ENCODE measurements at places on chromosomes 3 and 15. TPM values are rescaled to one million over a fixed set of nuclear protein-coding genes. Genes with fewer than 3 reads are reported as not detected.

The CADPS gene
- not detected for total RNA-seq

The FYCO1 gene
- 32.6 TPM for total RNA-seq

- DNase-seq, result no peak
These were observed 255.6 kb upstream of the SATB1 start for GRCh38 chr3:18680758-18681157.

- no peak for DNase-seq
These were observed 108.5 kb downstream of the APBA2 start for GRCh38 chr15:28994142-28994830.

The SERINC4 gene
- not detected for total RNA-seq

- DNase-seq, result no peak
These were observed 12.5 kb downstream of the PFKFB4 start for GRCh38 chr3:48544141-48544540.

- no peak for DNase-seq
These were observed 11.5 kb downstream of the MUC4 start for GRCh38 chr3:195800240-195800639.

DNA sequence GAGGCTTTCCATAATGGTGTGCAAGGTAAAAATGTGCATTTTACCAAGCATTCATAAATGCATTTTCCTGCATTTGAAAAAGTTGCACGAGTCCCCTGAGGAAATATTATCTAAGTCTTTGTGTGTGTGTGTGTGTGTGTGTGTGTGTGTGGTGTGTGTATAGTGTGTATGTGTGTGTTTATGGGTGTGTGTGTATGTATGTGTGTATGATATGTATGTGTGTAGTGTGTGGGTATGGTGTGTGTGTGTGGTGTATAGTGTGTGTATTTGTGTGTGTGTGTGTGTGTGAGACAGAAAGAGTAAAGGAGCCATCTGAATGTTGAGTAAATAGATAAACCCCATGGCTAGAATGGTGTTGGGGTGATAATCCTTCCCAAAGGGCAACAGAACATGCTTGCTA is 229.6 kb upstream of the TBC1D5 start:
- DNase-seq, result no peak

DNA sequence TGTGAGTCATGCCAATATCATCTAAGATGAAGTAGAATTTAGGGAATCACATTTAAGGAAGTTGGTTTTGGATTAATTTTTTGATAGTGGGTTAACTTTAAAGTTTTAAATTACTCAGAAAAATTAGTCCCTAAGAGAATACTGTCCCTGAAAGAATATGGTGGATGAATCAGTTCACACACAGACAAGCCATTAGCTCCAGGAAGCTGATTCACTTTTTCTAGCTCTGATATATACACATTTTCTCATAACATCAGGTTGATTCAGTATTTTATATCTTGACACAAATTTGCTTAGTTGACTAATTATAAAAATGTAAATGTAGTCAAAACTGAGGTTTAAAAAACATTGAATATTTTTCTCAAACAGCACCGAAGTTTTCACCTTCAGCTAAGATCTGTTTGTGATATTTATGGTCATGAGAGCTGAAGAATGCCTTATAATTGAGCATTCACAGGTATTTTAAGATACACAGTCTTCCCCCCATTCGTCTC is 55.1 kb downstream of the MYH15 start:
- no peak for DNase-seq

The CHAC1 gene
- 0.70 TPM for total RNA-seq

DNA sequence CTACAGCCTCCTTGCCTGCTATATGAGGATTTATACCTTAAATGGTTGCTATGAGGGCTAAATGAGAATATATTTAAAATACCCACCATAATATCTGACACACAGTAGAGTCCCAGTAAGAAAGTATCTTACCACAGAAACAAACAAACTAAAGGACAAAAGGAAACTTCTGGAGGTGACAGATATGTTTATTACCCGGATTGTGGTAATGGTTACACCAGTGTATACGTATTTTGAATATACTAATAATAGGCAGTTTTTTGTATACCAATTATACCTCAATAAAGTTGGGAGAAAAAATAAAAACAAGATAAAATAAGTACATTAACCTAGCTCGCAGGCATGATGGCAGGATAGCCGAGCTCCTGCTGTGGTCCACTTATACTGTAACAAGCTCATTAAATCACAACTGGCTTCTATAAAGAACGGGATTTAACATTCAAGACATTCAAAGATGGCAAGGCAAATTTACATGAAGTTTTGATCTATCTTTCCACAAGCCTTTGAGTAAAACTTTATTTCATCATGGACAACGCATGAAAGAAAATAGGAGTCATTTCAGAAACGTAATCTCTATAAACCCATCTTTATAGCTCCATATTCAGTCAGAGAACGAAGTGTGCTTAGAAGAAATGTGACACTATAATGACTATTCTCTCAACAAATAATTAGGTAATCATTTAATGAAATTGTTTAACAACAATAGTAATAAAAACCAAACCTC is 1.5 kb downstream of the RPN1 start:
- no peak for DNase-seq

DNA sequence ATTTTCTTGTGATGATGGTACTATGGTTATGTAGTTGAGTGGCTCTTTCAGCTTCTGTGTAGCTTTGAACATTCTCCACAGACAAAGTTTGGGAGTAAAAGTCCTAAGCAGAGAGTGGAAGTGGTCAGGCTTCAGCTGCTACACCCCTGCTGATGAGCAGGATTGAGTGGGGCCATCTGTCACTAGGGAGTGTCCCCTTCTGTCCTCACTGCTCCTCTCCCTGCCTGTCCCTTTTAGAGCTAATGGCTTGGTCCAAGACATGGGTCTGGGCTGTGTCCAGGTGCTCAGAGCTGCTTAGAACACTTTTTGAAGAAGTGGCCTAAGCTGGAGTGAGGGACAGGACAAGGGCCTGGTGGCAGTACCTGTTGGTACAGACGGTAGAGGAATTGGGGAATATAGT is 15.1 kb downstream of the MYZAP start:
- no peak for DNase-seq

The GMNC gene
- total RNA-seq, result not detected

DNA sequence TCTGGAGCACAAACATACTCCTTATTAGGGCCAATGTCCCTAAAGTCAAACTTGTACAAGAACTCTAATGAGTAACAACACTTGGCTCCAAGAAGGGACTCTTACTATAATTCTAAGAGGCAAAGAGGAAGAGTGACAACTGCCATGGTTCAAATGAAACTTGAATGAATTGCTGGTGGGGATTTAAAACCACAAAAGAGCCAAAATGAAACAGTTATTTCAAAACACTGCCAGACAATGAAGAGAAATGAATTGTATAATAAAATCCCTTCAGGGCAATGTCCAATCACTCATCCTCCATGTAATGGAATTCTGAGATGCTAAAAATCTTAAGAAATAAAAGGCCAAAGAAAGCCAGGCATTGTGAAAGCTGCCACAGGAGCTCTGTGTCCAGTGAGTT is 14.2 kb downstream of the THRB start:
- DNase-seq, result no peak

GRCh38 chr3:168511428-168512014 is 415.8 kb upstream of the GOLIM4 start:
- DNase-seq, result no peak

The AQR gene
- 40.4 TPM for total RNA-seq

The ANKUB1 gene
- not detected for total RNA-seq

DNA sequence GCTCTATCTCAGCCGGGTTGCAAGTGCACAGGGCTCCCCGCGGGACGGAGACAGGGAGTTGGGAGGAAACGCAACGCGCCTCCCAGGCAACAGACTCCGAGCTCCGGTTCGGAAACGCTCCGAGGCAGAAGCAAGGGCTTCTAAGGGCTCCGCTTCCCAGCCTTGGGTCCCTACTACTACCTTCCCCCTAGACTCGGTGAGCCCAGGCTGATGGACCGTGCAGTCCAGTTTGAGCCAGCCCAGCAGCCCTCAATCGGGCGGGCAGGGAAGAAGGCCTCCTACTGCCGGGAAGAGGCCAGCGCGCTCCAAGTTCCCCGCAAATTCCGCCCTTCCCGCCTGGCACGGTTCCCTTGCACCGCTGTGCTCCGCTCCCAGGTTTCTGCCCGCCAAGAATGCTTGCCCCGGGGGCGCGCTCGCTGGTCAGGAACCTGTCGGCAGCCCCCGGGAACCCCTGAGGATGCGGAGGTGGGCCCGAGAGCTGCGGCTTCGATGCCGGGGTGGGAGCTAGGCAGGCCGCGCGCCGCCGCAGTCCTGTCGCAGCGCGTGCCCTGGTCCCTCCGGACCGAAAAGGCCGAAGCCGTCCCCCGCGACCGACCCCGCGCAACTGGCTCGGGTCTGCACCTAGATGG is 728 bp downstream of the TRANK1 start:
- peak; percentile 10 for DNase-seq

The CELSR3 gene
- total RNA-seq, result 6.0 TPM

DNA sequence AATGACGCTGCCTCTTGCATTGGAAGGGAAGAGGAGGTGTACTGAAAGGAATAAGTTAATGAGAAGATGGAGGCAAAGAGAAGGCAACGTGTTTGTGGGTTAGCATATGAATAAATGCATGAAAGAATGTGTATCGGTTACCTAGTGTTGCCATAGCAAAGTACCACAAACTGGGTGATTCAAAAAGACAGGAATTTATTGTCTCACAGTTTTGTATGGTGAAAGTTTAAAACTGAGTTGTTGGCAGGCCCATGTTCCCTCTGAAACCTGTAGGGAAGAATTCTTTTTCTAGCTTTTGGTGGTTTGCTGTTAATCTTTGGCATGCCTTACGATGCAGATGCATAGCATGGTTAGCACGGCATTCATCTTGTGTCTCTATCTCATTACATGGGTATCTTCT is 729.9 kb downstream of the MECOM start:
- DNase-seq, result no peak

DNA sequence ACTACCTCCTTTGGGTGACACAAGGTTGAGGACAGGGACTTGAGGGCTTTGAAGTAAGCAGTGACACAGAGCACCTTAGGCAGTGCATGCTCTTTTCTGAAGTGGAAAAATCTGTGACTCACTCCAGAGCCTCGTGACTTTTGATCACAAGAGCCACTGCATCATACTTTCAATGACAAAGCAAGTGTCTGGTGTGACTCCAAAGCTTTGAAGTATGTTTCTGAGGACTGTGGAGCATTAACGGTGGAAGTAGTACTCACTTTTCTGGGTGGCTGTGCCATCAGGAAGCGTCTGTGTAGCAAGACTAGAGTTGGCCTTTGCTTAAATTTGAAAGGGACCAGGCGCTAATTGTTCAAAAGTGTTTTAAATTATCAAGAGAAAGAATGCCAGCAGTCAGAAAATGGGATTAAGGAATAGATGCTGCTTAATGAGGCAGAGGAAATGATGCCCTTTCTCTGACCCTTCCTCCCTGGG is 210.7 kb upstream of the TRIM42 start:
- DNase-seq, result no peak

The ANP32A gene
- 78.7 TPM for total RNA-seq

- DNase-seq, result no peak
These were observed 1.1 kb upstream of the PYGO1 start for GRCh38 chr15:55589287-55589686.

The NOX5 gene
- not detected for total RNA-seq

DNA sequence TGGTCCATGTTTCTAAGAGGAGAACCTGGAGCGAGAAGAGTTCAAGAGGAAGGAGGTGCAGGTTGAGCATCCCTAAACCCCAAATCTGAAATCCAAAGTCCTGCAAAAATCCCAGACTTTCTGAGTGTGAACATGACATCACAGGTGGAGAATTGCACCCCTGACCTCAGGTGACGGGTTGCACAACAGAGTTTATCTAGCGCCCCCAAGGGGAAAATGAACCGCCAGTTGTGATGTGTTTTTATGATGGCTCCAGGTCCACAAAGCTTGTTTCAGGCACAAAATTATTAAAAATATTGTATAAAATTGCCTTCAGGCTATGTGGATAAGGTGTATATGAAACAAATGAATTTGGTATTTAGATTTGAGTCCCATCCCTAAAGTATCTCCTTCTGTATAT is 420.0 kb downstream of the GABRB3 start:
- no peak for DNase-seq

DNA sequence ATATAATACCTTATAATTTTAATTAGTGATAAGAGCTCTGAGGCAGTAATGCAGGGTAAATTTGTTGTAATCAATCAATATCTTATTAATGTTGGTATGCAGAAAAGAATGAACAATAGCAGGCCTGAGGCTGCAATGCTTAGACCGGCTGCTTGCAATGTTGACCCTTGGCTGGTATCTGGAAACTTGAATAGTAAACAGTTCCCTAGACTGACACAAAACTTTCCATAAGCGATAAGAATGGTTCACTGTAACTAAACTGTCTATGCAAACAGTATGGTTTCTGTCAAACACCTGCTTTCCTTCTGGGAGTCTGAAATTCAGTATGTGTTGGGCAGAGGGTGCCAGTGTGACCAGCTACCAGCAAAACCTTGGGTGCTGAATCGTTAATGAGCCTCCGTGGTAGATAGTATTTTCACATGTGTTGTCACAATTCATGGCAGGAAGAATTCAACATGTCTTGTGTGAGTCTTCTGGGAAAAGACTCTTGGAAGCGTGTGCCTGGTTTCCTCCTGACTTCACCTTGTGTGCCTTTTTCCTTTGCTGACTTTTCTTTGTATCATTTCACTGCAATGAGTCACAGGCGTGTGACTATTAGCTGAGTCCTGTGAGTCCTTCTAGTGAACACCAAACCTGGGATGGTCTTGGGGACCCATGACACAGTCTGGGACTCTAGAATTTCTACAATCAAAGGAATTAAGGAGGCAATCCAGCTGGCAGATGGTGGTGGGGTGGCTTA is 30.7 kb upstream of the CLRN1 start:
- no peak for DNase-seq

The RBPMS2 gene
- 1.1 TPM for total RNA-seq

- DNase-seq, result no peak
These were observed 6.9 kb downstream of the ADAMTS7 start for GRCh38 chr15:78804391-78804792.

All from T-helper 17 cell (primary cell).